ENCODE measurements at places on chromosomes 3 and 15.

GRCh38 chr15:41606997-41607396 is 48.0 kb downstream of the TYRO3 start:
- no peak for DNase-seq

DNA sequence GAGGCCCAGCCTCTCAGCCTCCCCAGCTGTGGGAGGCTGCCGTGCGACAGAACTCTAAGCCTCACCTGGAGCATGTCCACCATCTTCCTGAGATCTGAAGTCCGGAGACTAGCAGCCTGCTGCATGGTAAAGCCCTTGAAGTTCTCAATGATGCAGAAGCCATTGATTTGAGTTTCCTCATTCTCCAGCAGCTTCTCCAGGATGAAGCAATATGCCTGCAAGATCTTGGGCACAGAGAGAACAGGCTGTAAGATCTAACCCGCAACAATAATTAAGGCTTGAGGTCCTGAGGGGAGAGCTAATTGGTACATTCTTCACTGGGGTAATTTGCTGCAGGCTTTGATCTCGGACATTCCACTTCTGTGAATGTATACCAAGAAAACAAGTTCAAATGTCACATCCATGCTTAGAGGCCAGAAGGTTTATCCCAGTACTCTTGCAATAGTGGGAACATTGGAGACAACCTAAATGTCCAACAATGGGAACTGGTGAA is 9.7 kb downstream of the RLBP1 start:
- DNase-seq = no peak

- no peak for DNase-seq
Observed at GRCh38 chr3:68953816-68954444, 21.6 kb upstream of the TAFA4 start.

GRCh38 chr15:33425142-33425541 is 114.4 kb downstream of the RYR3 start:
- DNase-seq = no peak

GRCh38 chr3:177358977-177359592 is 161.8 kb upstream of the TBL1XR1 start:
- DNase-seq = no peak

DNA sequence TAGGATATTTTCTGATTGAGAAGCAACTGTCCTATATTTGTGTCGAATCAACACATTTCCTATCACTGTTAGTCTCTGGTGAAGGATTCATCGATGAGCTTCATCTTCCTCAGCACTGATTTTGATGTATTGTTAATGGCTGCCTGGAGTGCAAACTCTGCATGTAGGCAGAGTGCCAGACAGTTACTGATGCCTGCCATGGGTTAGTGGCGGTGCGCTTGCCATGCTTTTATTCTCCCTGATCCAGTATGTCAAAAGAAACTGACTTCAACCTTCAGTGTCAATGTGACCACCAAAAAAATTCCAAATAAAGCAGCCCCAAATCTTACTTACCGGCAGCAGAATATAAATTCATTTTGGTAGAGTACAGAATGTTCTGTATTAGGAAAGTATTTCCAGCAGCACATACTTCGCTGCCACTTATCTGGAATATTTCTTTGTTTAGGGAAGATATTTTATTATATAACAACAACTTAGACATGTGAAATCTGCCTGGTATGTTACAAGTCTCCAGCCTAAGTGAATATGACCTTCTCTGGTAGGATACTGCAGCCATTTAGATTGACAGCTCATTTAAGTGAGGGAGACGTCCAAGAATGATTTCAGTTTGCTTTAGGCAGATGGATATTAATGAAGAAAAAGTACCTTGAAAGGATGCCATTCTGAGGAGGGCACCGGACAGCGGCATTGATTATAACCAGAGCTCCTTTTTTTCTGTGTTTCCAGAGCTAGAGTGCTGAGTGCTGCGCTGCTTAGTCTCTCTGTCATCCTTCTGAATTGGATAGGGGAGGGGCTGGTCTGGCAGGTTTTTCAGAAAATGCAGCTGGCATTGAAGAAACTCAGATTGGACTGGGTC is 59.9 kb downstream of the ARHGEF26 start:
- DNase-seq = no peak

DNA sequence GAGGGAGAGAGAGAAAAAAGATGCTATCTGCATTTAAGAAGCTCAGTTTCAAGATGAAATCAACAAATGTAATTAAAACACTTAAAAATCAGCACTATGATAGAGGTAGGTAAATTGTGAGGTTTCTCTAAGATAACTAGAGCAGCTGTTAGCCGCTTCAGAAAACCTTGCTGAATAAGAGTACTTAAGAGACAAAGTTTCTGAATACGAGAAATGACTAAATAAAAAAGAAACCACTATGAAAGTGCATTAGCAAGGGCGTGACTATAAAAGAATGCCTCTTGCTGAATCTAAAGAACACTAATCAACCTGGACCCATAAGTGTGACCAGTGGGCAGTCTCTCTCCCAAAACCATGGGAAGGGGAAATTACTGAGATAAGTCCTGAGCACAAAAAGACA is 41.8 kb downstream of the IQCB1 start:
- no peak for DNase-seq

- DNase-seq = no peak
Observed at GRCh38 chr15:72614810-72615532, 39.5 kb upstream of the GOLGA6B start.

DNA sequence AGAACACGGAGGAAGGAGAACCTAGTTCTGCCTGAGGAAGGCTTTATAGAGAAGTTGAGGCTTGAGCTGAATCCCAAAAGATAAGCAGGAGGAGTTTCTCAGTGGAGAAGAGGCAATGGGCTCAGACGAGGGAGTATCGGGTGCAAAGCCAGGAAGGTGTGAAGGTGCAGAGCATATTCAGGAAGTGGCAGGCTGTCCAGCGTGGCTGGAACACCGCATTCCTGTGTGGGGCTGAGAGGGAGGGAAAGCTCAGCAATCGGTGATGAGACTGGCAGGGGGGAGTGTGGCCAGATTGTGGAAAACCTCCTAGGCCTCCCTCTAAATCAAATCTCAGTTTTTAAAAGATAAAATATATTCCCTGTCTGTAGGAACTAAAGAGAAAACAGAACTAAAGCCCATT is 63.0 kb downstream of the ARHGAP31 start:
- no peak for DNase-seq

DNA sequence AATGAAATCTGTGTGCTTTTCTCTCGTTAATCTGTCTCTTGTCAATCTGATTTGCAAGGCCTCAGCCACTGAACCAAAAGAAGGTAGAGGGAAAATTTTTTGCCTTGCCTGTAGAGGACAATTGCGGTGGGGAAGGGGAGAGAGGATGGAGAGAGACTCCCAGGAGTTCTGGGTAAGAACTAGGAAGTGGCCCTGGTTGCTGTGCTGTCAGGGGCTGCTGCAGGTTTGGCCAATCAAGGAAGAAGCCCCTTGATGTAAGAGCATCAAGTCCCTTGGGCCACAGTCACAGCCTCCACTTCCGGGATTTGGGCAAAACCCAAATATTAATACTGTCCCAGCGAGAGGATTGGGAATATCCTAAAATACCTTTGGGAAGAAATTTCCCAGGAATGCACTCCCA is 43.3 kb downstream of the TRANK1 start:
- no peak for DNase-seq

DNA sequence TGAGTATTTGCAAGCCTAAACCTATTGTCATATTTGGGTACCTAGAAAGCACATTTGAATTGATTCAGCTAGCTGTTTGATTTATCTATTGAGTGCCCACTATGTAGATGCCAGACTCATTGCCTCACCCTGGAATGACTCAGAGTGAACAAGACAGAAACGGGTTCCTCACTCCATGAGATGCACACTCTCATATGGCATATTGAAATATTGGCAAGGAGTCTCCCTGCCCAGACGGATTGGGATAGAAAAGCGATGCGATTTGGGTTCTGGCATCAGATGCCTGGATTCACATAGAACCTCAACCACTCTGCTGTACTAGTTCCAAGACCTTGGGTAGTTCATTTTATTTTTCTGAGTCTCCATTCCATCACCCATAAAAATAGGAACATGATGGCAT is 22.5 kb downstream of the LRRN1 start:
- no peak for DNase-seq

DNA sequence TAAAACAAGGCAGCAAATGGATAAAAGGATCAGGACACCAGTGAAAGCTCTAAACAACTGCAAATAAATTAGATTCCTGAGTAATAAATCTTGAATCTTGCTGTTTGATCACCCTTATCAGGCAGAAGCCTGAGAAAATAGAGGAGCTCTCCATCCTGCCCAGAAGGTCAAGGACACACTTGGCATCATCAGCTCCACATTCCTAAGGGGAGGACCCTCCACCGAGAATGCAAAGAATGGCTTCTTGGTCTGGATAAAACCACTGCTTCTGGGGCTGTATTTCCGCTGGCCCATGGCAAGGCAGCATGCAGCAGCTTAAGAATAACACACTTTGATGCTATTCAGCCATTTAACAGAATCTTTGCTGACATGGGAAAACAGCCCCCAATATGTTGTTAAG is 108.9 kb upstream of the TSC22D2 start:
- DNase-seq = no peak

DNA sequence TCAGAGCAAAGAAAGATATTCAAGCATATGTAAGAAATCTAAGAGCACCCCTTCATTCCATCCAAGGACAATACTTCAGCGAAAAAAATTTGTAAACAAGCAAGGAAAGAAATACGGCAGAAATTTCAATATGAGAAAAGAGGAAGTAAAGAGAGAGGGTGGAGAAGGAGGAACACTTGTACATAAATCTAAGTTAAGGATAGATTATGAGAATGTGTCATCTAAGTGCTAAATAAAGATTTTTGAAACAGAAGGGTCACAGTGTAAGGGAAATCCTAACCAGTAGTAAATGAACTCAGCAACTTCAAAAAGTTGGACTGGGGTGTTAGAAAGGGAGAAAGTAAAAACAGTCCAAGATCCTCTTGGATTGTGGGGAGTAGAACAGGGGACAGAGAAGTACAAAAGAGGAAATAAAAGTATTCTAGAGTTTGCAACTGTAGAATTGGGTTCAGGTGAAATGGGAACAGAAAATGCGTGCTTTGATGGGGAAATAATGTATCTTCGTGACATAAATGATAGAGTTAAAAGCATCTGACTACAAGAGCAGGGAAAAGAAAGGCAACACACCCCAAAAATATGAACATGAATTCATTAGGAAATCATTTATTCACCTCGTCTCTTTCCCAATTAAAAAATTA is 68.5 kb upstream of the ATP13A5 start:
- no peak for DNase-seq

GRCh38 chr3:43126536-43126935 is 20.7 kb upstream of the POMGNT2 start:
- no peak for DNase-seq

DNA sequence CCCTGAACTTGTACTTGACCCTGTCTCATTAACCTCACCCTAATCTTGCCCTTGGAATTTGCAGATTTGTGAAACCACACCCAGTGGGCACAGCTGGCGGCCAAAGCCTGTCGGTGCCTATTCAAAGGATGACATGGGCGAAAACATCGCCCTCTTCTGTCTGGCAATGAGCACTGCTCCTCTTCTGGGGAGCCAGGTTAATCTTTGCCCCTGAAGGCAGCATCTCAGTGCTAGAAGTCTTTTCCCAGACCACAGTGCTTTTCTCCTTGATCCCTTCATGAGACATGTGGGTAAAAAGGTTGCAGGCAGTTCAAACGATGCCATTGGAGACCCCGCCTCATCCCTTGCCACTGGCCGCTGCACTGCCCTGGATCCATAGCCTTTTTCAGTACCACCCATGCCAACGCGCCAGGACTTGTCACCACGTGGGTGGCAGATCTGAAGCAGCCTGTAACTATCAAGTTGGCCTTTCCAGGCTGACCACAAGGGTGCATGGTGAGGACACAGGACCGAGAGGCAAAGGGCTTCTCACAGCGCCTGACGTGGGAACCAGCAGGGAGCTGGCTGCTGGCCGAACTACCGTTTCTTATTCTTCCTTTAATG is 6.5 kb upstream of the DNASE1L3 start:
- peak; percentile 26 for DNase-seq

DNA sequence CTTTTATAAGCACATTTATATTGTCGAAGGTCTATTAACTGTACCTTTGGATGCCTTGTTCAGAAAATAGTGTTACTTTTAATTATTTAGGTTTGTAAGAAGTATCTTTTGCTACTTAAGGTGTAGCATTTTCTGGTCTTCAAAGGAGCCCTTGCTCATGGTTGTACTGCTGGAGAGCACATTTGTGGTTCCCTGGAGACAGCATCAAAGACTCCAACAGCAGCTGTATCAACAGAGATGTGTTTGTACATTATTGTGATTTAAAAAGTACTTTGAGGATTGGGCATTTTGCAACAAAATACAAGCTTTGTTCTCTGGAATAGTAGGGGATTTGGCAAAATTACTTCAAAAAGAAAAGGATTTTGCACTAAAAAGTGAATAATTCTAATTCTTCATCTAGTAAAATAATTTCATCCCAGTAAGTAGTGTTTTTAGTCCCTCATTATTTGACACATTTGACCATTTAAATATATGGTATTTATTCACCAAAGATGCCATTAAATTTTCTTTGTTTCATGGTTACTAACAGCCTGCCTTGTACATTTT is 16.5 kb downstream of the TBC1D23 start:
- DNase-seq = no peak

GRCh38 chr15:31852933-31853799 is 177.1 kb upstream of the CHRNA7 start:
- no peak for DNase-seq

Data from nucleus accumbens (tissue), 56 donors.